ENCODE measurements at places on chromosomes 16 and 17.

GRCh38 chr17:79338152-79338551 is 263.5 kb downstream of the ENGASE start:
- no peak for DNase-seq

DNA sequence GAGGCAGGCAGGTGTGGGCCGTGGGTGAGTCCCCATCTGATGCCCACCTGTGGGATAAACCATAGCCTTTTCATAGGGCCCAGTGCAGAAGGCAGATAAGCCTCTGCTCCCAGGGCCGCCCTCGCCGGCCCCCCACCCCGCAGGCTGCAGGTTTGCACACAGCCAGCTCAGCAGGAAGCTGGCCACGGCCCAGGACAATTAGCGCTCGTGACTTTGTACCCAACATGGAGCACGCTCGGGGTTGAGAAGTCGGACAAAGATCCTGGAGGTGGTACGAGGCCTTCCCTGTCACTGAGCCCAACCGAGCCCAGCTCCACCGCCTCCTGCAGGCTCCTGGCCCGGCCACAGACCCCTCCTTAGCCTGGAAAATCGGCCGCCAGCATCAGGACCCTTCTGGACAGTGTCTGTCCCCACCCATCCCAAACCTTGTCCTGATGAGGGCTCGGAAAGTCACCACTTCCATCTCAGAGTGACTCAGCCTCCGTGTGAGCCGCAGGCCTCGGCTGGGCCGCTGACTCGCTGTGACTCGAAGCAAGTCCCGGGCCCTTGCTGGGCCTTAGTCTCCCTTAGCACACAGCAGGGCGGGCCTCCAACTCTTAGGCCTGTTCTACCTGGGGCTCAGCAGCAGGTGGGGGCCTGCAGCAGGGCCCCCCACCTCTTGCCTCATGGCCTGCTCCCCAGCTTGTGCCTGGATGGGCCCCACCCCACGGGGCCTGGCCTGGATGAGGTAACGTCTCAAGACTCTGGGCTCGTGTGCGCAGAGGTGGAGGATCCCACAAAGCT is 22.7 kb downstream of the FAM83G start:
- DNase-seq, result no peak

GRCh38 chr17:31594416-31594815 is 202.9 kb downstream of the RAB11FIP4 start:
- no peak for DNase-seq

- DNase-seq, result no peak
Measured at GRCh38 chr17:20184181-20184580, 175.0 kb downstream of the SPECC1 start.

GRCh38 chr16:9761870-9762269 is 420.4 kb downstream of the GRIN2A start:
- no peak for DNase-seq

- DNase-seq, result no peak
Measured at GRCh38 chr17:61627125-61627524, 36.1 kb upstream of the NACA2 start.

- DNase-seq, result peak; percentile 39
Measured at GRCh38 chr16:86029131-86029741, 130.3 kb downstream of the IRF8 start.

DNA sequence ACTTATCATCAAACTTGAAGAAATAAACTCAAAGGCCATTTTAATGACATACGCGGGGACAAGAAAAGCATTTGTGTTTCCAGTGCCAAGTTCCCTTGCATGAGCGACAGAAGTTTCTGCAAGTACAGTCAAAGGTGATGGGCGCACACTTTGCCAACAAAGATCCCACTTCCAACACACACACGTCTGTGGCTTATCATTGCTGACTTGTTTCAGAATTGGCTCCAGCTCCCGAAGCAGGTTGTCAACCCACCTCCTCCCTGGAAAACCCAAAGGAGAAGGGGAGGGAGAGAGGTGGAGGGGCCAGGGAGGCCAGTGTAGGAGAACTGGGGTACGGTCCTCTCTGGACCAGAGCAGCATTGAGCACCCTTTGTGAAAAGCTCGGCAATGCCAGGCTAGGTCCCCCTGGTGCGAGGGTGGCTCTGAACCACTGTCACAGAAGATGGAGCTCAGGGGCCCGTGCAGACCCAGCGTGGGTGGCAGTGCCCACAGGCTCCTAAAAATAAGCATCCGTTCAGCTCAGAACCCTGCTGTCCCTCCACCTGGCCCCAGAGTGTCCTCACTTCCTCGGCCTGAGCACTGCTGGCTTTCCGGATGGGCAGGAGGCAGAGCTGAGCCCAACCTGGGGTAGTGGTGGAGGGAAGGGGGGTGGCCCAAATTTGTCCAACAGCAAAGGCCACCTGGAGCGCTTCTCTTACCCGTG is 33.2 kb downstream of the RBFOX3 start:
- DNase-seq, result no peak

DNA sequence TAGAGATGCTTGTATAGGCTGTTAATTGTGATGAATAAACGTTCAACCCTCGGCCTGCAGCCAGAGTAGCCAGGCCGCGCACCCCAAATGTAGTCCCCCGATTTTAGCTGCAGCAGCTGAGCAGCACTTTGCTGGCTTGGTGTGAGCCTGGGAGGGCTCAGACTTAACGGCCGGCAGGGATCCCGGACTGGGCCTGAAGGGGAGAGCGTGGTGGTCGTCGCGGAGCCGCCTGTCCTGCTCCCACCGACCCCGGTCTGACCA is 11.9 kb downstream of the ZNF629 start:
- no peak for DNase-seq

DNA sequence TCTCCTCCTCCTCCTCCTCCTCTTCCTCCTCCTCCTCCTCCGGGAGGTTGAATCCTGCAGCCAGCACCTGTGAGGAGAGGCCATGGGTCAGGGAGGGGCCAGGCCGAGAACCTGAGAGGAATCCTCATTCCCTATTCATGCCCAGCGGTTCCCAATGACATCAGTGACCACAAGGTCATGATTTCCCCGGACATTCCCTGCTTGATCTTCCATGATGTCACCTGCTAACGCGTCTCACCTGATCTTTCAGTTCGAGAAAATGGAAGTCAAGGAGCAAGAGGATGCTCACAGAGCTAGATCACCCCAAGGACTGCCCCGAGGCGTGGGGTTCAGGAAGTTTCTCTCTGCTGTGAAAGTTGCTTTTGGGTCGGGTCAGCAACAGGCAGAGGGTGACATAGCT is 5.4 kb downstream of the APOBR start:
- DNase-seq, result no peak

DNA sequence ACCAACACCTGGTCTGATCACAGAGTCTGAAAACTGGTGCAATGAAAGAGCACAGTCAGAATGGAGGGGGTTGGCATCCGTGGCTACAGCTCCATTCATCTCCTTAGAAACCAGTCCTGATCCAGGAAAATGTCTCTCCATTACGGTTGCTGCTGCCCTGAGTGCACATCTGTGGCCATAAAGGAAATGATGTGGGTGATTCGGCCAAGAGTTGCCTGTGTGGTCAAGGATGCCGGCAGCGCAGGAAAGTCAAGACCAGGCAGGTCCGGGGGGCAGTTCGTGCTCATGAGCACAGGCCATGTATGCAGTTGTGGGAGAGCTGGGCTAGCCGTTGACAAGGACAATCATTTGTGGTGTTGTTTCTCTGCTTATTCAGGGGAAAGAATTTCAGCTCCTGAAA is 5.9 kb downstream of the XAF1 start:
- no peak for DNase-seq

DNA sequence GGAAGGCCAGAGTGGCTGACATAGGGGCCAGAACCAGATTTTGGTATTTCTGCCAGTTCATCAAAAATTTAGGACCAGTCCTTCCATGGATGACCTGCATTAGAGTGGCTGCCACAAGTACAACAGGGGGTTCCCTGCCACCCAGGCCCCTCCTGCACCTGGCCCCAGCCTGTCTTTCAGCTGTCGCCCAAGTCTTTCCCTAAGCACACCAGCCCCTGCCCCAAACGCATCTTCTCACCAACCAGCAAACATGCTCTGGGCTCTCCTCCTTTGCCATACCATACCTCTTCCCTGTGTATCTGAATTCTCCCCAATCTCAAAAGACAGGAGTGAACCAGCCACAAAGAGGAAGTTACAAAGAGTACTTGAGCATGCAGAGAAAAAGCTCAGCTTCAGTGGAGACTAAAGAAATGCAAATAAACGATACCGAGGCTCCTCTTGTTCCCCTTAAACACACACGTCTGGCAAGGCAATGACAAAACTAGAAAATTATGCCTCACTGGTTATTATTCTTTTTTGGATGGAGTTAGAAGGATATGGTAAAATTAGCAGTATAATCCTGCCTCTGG is 130.6 kb downstream of the DYNLRB2 start:
- DNase-seq, result no peak

GRCh38 chr16:83345846-83346640 is 461.7 kb upstream of the HSBP1 start:
- DNase-seq, result no peak

DNA sequence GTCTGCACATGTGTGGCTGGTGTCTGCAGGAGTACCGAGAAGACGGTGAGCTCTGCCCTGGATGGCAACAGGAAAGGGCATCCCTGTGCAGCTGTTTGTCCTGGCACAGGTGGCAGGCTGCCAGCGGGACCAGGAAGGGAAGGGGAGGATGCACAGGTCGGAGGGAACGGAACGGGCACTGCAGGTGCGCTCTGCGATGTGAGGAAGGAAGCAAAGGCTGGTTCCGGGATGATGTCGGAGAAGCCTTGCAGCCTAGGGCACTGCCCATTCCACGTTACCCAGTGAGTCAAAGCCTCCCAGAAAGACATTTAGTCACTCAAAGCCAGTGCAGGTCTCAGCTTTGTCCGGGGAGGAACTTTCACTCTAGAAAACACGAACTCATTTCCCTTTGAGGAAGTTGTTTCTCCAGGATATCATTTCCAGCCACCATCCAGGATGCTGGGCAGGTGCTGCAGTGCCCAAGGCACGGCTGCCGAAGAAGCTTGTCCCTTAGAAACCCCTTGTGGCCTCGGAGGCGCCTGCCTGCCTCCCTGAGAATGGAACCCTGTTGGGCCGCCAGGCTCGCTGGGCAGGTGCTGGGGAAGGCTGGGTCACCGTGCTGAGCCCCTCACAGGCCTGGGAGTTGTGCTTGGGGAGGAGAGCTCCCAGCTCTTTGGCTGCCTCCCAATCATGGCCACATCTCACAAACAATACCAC is 4.5 kb upstream of the TMEM235 start:
- no peak for DNase-seq

DNA sequence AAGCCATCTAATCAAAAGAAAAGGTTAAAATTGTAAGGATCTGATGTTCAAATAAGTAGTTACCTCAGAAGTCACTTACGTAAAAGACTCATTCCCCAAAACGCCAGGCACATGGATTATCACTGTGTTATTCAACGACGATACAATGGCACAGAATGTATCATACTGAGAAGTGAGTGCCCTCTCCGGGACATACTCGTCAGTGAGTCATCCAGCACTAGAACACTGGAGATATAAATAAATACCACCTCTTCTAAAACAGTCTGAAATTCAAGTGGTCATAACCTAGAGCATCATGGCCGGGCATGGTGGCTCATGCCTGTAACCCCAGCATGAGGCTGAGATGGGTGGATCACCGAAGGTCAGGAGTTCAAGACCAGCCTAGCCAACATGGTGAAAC is 24.9 kb downstream of the USP31 start:
- DNase-seq, result no peak

- no peak for DNase-seq
Measured at GRCh38 chr16:9270424-9270823, 179.0 kb downstream of the HAPSTR1 start.

DNA sequence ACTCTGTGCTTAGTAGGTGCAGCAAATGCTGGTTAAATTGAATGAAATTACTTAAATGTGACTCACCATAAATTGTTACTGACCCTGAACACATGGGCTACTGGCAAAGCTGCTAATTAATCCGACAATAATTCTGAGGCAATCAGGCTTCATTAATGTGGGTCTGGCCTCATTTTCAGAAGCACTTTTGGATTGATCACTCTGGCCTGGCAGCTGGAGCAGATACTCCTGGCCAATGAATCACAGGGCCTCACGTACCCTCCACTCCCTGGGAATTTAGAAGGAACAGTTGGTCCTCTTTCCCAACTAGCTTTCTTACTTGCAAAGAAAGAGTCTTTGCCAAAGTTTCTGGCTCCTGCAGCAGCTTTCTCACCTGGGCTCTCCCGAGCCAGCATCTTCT is 162.0 kb upstream of the ZKSCAN2 start:
- DNase-seq, result no peak

DNA sequence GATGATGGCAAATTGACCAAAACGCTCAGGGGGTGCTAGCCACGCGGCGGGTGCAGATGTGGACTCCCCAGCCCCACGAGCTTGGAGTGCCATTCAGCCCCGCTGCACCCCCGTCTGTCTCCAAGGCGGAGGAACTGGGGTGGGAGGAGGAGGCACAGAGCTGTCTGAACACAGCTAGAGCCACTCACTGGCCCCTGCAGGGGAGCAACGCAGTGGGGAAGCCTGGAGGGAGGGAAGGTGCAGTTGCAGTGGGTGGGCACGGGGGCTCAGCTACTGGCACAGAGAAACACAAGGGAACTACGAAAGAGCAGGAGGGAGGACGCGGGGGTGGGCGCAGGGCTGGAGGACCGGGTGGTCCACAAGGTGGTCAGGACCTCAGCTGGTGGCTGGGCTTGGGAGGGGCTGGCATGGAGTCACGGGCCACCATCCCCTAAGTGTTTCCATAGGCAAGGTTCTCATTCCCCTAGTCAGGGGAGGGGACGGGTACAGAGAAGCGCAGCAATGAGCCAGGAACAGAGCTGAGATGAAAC is 46.3 kb upstream of the CDR2 start:
- DNase-seq, result no peak

DNA sequence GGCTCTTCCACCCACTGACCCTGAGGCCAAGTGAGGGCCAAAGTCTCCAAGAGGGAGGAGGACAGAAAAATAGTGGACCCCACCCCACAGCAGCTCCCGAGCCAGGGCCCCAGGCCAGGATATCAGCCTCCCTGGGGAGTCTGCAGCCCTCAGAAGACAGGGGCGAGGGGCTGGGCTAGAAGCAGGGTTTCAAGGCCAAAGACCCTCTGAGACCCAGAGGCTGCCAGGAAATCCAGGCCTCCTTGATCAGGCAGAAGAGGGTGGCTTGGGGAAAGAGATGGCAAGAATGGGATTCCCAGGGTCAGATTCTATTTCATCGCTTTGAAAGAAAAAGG is 156.1 kb downstream of the ZNF423 start:
- DNase-seq, result no peak

GRCh38 chr17:74512624-74513091 is 18.6 kb downstream of the CD300LB start:
- DNase-seq, result no peak

- DNase-seq, result no peak
Measured at GRCh38 chr16:450785-451512, 25.5 kb downstream of the RAB11FIP3 start.

- DNase-seq, result peak; percentile 83
Measured at GRCh38 chr17:75808905-75809621, 24.5 kb downstream of the UNK start.

DNA sequence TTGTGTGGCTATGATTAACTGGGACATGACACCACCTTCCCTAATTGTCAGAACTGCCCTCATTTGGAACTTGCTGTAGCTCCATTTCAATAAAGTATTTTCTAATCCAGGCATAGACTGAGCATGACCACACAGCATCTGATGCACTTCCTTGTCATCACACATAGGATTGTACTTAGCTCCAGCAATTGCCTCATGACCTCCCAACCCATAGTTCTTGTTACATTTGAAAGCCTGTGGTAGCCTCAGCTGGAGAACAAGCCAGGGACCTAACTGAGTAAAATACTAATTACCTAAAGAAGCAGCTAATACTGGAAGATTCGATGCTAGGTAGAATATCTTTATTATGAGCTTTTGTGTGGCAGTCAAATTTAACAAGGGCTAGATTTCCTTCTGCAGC is 187.3 kb upstream of the KIF2B start:
- DNase-seq, result no peak

All from tibial artery (tissue), 4 donors.